ENCODE measurements at places on chromosomes 16 and 17.

- DNase-seq, result no peak
These were observed 80.7 kb upstream of the TNRC6C start for GRCh38 chr17:77877646-77878355.

GRCh38 chr16:65032387-65032786 is 89.5 kb downstream of the CDH11 start:
- DNase-seq, result no peak

- DNase-seq, result peak; percentile 51
These were observed 1.3 kb downstream of the TUBB3 start for GRCh38 chr16:89924297-89924924.

- DNase-seq, result no peak
These were observed 26.7 kb downstream of the VAC14 start for GRCh38 chr16:70774261-70774660.

Measured in Kasumi-1 (cell line).